ENCODE measurements at places on chromosomes 12 and 14.

DNA sequence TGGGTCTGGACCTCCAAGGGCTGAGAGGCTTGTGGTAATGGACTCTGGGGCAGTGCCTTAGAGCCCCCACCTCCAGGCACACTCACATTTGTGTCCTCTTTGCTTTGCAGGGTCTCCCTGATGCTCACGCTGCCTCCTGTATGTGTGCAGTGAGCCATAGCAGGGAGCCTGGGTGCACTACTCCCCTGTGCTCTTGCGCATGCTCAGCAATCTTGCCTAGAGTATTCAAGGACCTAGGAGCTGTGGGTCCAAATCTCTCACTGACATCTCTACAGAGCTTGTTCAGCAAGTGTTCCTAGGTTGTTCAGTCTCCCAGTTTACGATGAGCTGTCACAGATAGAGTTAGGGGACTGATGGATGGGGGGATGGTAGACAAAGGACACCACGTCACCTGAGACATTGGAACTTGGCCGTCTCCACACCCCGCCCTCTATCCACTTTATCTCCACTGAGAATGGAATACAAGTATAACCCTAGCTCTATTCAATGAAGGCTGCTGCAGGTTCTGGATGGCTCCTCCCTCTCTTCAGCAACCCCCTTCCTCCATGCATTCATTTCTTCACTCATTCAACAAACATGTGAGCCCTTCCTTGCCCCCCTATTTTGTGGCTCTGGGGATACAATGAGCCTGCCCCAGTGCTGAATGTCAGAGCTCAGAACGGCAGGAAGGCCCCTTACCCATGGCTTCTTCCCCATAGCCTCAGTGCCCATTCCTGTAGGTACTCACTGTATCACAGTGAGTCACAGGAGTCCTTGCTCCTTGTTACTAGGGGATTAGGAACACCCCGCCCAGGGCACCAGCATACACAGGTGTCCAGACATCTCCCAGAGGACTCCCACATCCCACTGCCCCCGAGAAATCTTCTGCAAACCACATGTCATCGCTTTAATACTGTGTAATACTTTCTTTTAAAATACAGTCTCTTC, 31.2 kb downstream of the FIGNL2 start:
- no peak for DNase-seq

- no peak for DNase-seq
These were observed 425.0 kb downstream of the SNAPC1 start for GRCh38 chr14:62187265-62187664.

DNA sequence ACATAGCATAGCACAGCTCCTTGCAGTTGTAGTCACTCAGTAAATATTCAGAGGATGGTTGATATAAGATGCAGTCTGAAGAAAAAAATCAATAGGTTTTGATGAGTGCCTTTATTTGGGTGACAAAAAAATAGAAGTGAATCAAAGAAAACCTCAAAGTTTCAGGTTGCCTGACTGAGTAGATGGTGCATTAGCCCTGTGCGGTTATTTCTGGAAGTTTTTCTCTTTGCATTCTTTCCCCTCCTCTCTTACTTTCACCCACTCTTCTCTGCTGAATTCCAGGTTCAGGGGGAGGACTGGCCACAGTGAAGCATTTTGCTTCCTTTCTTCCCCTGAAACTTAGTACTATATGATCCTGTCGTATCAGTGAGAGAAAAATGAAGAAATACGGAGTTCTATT, 28.6 kb downstream of the TRHDE start:
- DNase-seq, result no peak

DNA sequence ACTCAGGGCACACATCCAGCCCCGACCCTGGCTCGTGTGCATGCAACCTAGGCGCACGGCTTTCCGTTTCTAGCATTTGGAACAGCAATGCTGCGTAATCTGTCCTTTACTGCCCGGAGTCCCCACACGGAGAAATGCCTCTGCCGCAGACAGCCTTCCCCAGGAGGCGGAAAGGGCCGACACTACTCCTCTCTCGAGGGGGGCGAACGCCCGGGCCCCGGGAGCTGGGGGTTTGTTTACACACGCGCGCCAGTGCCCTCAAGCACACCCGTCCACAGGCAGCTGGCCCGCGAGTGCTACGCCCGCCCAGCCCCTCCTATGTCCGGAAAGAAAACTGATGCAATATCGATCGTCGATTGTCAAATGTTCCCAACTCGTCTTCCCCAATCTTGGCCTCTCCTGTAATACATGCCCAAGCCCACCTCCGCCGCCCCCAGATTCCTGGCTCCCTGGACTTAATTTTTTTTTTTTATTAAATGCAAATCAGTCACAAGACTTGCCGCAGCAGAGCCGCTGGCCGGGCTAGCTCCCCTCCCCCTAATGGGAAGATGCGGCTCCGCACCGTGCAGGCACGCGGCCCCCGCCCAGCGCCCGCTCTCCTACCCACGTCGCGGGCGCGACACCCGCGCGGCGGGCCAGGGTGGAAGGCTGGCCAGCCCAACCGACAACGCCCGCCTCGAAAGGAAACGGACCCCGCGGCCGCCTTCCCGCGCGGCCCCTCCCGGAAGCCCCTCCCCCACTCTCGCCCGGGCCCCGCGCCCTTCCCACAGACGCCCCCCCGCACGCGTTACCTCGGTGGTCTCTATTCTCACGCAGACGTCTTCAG, 642 bp downstream of the SLC38A2 start:
- DNase-seq, result peak; percentile 67

DNA sequence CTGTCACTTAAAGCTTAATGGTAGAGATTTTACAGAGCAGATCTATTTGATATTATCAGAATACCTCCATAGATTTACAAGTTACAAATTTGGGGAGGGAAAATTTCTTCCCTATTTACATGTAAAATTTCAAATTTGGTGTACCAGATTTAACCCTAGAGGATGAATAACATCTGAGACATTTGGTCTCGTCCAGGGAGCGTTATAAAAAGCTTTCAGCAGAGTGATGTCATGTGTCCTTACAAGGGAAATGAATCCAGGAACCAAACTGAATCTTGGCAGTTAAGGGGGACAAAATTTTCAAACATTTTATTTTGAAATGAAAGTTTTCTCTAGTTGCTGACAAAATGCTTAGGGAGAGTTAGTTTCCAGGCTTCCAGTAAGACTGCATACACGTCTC, 4.5 kb upstream of the CDK17 start:
- no peak for DNase-seq

DNA sequence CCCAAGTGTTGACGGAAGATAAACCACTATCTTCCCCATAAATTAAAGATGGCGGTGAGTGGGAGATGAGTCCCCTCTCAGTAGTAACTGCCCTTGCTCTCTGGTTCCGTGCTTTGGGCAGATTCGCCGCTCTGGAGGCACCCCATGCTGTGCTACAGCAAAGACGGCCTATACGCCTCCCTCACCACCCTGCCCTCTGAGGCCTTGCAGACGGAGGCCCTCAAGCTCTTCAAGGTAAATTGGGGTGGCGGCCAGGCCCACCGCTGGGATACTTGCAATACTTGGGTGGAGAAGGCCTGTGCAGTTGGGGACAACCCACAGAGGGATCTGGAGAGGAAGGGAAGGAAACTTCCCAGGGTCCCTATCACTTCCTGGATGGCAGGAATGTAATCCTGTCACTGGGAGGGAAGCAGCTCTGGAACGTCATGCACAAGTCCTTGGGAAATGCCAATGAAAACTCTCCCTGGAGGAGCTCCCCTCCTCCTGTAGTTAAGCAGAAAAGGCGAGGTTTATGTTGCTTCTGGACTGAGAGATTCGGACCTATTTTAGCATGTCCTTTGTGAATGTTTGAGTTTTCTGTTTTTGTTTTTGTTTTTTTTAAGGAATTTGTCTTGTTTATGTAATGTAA, 22.8 kb downstream of the PIGH start:
- DNase-seq, result no peak

DNA sequence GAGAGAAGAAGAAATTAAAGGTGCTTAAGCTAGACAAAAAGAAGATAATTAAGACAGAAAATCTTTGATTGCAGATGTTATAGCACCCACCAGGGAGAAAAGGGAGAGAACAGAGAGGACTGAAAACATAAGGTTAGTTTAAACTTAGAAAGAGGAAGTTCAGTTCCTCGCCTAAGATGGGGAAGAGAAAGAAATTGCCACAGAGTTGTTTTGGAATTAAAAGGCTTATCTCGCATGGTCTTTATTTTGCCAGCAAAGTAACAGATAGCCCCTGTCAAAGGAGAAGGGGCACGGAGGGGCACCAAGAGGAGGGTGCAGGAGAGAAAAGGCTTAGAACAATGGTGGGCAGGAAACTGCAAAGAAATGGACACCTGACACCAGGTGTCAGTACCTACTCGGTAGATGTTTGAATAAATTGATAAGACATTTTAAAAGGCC, 17.8 kb upstream of the OXA1L start:
- peak; percentile 41 for DNase-seq

- peak; percentile 13 for DNase-seq
These were observed 682 bp upstream of the TRIP11 start for GRCh38 chr14:92040431-92041051.

DNA sequence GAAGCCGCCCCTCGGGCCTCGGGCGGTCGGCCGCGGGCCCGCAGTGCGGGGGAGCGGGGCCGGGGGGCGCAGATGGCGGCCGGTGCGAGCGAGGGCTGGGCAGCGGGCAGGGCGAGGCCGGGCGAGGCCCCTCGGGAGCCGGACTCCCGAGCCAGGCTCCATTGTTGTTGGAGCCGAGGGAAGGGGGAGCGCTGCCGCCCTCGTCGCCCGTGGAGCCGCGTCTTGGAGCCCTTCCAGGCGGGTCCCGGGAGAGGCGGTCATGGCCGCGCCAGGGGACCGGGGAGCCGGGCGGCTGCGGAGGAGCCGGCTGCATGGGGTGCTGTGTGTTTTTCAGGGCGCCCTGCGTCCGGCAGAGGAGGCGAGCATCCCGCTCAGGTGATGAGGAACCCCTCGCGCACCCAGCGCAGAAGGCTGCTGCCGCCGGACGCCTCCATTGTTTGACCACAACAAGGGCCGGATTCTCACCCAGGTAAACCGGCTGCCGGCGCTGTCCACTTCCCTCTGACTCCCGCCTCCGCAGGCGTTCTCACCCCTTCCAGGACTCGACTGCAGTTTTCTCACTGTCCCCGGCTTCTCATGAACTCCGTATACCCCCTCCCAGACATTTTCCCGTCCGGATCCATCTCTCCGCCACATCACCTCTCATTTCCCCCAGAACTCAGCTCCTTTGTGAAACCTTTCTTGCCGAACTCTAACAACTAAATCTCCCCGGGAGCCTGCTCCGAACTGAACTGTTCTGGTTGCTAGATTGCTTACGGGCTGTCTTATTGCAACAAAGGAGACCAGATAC, 732 bp downstream of the ZNF664 start:
- peak; percentile 27 for DNase-seq

All from RPMI8226 (cell line).